ENCODE measurements at places on chromosomes 12 and 14. TPM values are rescaled to one million over a fixed set of nuclear protein-coding genes. Genes with fewer than 3 reads are reported as not detected.

DNA sequence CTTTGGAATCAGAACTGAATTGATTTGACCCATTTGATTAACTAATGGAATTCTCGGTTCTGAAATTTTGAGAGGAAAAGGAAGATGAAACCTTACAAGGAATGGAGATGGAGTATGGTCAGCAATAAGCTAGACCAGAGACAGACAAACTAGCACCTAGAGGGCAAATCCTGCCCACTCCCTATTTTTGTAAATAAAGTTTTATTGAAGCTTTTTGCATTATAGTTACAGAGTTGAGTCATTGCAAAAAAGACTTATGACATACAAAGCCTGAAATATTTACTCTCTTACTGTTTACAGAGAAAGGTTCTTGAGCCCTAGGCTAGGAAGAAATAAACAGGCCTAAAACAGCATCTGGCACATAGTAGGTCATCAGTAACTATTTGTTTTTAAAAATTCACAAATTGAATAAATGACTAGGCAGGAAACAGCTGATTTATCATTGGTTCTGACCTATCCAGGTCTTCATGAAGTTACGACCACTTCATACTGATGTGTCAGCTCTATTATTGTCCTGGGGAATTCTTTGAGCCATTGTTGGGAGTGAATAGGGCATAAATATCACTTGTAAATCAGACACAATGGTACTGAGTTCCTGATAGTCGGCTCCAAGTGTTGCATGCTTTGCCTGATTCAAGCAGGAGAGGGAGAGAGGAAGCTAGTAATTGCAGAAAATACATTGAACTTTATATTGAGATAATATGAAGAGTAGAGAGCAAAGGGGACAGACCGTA, 14.6 kb upstream of the STAB2 start:
- no peak for DNase-seq

- no peak for DNase-seq
Observed at GRCh38 chr14:28264306-28264705, 502.3 kb upstream of the FOXG1 start.

DNA sequence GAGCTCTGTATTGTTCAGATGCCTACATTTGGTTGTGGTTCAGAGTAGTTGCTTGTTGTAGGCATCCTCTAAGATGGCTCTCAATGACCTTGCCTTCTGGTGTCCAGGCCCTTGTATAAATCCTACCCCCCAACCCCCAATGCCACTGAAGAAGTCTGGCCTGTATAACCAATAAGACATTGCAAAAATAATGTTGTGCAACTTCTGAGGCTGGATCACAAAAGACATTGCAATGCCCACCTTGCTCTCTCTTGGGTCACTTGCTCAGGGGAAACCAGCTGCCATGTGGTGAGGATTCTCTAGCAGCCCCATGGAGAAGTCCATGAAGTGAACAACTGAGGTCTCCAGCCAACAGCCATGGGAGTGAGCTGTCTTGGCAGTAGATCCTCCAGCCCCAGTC, 234.0 kb upstream of the TBX3 start:
- DNase-seq = no peak

DNA sequence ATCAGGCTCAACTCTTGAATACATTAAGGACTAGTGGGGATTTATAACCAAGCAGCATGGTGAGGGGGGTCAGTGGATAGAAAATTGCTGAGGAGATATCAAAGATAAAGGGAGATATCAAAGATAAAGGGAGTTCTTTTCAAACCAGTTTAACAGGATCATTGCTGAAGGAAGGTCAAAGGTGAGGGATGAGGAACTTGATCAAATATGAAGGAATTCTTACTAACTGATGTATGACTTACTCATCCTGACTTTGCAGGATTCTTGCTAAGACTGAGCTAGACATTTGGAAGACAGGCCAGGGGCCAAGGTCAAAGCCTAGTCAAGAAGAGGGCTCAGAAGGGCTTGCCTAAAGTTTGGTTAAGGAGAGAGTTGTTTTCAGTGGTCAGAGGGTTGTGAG, 4.8 kb downstream of the ABHD4 start:
- no peak for DNase-seq

Gene BTBD6
- total RNA-seq = 28.6 TPM
